Esophagus squamous epithelium (tissue), 5 donors: ENCODE measurements at places on chromosomes 12 and 14.
A peak's percentile ranks its signal among the peaks of the same experiment; 100 is the strongest.

- no peak for DNase-seq
Observed at GRCh38 chr14:92653162-92653651, 95.2 kb downstream of the LGMN start.

DNA sequence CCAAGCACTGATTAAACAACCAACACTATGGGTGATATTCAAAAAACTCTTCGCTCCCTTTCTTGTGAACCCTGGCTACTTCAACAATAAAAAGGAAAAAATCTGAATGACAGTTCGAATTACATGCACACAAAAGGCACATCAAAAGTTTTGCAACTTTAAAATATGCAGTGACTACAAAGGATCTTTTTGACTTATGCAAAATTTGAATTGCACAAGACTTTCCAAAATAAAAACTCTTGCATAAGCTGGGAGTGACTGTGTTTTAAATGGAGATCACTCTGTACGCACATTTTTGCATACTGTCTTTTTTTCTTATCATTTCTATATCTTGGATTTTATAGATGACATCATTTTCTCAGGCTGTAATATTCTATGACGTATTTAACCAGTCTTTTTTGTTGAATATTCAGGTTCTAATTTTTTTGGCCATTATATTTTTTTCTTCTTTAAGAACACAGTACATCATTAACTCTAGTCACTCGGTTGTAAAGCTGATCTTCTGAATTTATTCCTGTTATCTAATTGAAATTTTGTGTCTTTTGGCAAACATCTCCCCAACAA is 667.6 kb upstream of the TBX3 start:
- DNase-seq: no peak

DNA sequence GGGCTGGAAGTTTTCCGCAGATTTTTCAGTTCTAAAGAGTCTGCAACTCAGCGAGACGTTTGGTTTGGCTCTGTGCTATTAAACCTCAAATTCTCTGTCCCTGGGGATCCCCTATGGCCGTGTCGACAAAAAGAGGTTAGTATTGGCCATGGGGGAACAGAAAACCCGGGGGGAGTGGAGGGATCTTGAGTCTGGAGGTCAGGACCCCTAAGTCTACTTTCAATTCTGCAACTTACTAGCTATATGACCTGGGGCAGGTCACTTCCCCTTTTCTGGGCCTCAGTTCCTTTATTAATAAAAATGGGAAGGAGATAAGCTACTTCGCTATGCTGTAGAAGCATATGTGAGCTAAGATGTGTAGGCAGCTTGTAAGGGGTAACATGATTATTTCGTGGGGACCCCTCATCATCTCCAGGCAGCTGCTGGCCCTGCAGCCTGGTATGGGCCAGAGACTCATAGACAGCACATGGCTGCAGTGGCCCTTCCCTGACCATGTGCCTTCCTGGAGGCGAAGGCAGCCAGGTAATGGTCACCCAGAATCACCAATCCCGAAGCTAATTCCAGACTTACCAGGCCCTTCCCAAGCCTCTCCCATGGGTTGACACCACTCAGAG is 8.6 kb downstream of the ASB2 start:
- no peak for DNase-seq

GRCh38 chr14:74202113-74202512 is 37.1 kb upstream of the VSX2 start:
- no peak for DNase-seq

DNA sequence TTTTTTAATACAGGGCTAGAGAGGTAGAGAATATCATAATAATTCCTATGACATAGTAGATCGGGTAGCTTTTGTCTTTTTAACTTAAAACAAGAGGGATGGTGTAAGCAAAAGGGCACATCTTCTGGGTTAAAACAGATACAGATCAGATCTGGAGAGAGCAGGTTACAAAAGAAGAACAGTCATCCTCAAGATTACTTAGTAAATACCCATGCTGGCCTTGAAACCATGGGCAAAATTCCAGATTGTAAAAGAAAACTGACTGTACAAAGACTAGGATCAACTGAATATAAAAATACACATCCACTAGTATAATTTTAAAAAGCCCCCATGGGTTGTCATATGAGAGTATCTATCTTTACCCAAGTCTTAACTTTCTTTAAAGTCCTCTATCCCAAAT is 76.7 kb downstream of the MED13L start:
- DNase-seq: no peak

- DNase-seq: no peak
Observed at GRCh38 chr12:95380997-95381786, 92.8 kb upstream of the METAP2 start.

DNA sequence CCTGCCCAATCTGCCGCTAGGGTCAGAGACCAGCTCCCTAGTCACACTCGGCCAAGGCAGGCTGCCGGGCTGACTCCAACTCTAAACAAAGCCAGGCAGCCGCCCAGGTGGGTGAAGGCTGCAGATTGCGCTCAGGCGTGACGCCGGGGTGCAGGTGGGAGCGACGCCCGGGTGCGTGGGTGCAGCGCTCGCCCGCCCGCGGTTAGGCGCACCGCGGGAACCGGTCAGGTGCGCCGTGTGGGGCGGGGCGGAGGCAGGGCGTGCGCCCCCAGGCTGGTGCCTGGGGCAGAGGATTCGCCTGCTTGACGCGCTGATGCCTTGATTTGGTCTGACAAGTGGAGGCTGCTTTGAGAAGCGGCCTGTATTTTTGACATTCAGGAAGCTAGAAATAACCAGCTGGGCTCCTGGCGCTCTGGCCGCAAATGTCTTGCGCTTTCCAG is 126.7 kb upstream of the HIF1A start:
- DNase-seq: peak; percentile 28

GRCh38 chr12:13135371-13136178 is 32.1 kb upstream of the GSG1 start:
- DNase-seq: no peak

- DNase-seq: no peak
Observed at GRCh38 chr14:56811593-56812363, 1.5 kb upstream of the OTX2 start.

- no peak for DNase-seq
Observed at GRCh38 chr12:64682572-64683277, 72.4 kb downstream of the RASSF3 start.

DNA sequence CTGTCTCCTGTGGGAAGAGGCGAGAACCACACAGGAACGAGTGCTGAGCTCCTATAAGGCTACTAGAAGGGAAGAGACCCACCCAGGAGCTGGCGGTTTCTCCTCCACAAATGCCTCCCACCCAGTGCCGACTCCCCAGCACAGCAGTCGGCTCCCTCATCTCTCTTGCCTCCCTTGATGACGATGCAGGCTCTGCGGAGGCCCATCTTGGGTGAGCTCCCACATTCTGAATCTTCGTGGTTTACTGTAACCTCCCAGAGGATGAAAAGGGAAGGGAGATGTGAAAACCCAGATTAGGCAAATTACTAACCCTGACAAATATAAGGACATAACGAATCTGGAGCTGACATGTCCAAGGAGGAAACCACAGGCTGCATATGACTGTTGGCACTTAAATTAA is 23.8 kb downstream of the GRIN2B start:
- DNase-seq: no peak

DNA sequence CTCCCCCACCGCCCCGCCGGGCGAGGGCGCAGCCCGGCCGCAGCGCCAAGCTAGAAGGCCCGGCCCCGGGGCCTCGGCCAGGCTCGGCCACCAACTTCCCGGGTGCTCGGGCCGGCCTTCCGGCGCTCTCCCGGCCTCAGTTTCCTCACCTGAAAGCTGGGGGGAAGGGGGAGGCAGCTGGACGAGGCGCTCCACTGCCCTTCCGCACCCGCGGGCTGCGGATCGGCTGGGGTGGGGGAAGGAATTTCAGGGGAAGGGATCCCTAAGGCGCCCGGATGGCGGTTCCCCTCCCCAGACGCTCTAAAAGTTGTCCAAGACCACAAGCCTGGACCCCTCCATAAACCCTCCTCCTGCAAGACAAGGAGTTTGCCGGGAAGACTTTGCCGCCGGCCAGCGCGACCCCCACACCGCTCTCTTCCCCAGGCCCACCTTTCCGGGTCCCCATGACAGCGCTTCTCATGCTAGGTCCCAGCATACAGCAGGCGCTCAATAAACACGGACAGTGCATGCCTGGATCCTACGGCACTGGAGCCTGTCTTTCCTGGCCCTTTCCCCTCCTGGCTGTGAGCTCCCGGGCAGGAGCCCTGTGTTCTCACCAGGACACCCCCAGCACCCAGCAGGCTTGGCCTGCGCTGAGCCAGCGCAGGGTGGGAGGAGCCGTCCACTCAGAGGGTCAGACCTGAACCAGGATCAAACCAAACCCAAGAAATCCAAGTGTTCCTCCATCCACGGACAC is 18.1 kb downstream of the BEGAIN start:
- no peak for DNase-seq

- DNase-seq: no peak
Observed at GRCh38 chr12:124636138-124636978, 68.9 kb upstream of the NCOR2 start.

- DNase-seq: no peak
Observed at GRCh38 chr14:69780952-69781351, 14.0 kb downstream of the SRSF5 start.

DNA sequence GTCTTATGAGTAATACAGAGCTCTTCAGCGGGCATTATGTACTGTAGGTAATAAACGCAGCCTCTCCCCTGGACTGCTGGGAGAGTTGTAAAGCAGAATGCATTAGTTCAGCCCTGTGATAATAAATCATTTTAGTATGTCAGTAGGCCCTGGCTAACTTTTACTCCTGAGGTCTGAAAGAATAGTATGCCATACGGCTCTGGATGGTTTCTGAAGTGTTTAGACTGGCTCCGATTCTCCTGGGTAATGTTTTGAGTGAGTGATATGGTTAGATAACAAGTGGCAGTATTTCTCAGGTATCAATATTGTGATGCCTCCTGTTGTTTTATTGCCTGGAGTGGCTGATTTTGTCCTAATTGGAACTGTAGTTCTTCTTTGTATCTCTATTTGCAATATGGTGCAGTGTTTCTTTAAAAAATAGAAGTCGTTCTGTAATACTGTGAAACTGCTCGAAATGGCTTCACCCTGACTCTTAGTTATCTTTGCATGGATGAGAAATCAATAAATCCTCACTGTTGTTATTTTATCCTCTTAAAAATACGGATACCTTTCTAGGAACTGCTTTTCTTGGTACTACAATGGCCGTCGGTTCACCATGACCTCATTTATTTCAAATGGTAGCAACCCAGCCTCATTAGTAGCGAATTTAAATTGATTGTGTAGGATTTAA is 100.2 kb downstream of the PDZRN4 start:
- DNase-seq: no peak

DNA sequence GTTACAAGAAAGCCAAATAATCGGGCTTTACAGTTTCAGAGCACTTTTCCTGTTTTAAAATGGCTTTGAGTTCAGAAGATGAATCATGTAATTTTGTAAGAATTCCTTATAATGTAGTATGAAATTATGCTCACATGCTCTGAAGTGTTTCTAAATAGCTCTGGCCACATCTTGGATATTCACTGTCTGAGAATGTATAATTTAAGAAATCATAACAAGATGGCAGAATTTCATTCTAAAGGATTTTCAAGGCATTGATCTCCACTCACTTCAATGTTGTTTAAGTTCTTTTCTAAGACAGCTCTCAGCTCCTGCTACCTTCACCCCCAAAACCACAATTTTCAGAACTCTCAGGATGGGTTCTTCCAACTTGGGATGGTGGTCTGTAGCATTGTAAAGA is 180.1 kb downstream of the DACT1 start:
- DNase-seq: no peak

GRCh38 chr14:101503431-101504095 is 57.7 kb upstream of the DIO3 start:
- no peak for DNase-seq

GRCh38 chr14:105855246-105855892 is 329.0 kb downstream of the TMEM121 start:
- no peak for DNase-seq

DNA sequence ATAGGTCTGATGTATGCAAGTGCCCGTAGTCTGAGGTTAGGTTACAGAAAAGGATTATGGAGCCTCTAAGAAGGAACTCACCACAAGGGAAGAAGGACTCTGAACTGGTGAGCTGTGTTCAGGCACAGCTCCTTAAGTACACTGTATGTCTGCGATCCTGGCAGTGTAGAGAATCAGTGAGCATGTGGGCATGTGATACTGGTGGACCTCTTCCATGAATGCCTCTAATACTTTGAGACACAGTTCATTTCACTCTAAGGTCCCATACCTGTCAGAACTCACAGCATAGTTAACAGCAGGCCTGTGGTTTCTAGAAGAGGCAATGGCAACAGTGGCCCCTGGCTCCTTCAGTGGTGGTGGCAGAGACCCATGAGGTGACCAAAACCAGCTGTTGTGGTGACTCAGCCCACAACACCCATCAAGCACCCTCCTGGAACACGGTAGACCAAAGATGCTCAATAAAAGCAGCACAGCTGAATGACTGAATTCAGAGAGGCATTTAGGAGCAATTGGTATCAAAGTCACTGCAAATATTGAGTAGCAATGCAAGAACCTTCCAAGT is 6.9 kb upstream of the OR6J1 start:
- no peak for DNase-seq

GRCh38 chr14:103385929-103386712 is 906 bp downstream of the MARK3 start:
- DNase-seq: no peak

GRCh38 chr12:93223440-93224426 is 154.0 kb upstream of the NUDT4 start:
- DNase-seq: no peak

DNA sequence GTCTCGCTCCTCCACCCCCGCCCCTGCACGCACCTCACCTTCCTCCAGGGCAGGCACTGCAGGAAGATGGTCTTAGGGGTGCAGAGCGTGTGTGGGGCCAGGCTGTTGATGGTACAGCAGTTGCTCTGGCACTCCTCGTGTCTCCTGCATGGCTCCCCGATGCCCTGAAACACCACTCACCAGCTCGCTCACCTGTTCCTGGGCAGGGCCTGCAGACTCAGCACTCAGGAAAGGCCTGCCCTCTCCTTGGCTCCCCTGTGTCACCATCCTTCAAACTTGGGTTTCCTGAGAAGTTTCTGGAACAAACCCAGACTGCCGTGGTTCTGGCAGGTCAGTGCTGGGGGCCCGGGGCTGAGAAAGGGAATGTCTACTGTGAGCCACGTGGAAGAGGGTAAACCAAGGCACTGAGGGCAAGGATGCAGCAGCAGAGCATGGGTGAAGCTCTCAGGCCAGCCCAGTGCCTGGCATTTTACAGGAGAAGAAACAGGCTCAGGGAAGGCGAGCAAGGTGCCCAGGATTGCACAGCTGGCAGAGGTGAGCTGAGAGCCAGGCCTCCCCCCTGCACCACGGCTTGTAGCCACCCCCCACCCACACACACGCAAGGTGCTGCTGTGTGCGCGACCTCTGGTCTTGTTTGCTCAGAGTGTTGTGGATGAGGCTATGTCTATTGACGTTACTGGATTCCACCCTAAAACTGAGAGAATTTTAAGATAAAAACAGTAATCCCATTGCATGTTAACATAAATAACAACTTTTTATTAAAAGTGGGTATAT is 5.5 kb downstream of the LRCOL1 start:
- DNase-seq: no peak
